ENCODE measurements at places on chromosomes 16 and 17.

DNA sequence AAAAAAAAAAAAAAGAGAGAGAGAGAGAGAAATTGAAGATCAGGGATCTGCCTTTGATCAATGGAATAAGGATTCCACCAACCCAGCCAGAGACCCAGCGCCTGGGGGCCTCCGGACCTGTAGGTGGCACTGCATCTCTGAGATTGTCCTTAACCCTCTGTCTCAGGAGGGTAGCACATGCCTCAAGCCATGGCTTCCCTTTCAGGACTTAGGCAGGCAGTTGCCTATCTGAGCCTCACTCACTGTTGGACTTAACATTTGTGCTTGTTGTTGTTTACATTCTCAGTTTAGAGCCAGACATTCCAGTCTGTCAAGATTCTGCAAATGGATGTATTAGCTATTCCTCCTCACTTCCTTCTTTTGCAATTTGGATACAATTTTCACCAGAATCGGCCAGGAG is 5.1 kb upstream of the SCNN1B start:
- DNase-seq, result no peak

DNA sequence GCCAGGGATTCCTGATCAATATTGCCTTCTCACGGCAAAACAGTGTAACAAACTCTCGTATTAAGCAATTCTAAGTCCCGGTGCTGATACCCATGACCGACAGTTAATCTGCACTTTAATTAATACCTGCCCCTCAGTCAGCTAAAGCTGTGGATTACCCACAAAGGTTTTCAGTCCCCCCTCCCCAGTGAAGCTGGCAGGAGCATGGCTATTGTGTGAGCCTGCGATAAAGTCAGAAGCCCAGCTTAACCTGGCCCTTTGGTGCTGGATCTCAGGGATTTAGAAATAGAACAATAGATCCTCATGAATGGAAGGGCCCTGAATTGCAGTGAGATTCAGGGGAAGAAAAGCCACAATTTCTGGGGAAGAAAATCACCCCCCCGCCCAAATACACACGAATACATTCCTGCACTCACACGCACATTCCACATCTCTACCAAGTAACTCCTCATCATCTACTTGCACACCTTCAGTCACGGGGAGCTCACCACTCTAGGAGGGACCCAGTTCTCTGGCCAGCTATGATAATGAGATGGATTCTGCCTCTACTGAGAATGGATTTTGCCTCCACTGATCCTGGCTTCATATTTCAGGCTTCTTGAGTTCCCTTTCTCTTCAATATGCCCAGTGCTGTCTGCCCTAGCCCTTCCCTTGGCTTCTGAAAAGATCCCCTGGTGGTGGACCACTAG is 102.6 kb downstream of the WSCD1 start:
- DNase-seq, result no peak

- no peak for DNase-seq
These were observed 3.5 kb upstream of the RNF43 start for GRCh38 chr17:58420827-58421226.

GRCh38 chr16:8564934-8565345 is 25.4 kb downstream of the TMEM114 start:
- DNase-seq, result no peak

DNA sequence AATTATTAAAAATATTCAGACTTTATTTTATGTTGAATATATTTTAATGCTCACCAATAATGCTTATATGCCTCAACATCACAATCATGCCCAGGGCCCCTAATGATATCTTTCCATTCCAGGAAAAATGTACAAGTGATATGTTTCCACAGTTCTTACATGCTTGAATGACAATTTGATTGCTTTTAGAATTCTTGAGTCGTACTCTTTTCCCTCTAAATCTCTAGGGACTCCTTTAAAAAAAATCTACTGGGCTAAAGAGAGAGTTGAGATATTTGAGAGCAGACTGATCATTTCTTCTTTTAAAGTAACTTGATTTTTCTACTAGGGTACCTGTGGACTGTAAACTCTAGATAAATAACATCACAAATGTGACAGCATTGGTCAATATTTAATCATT is 18.2 kb upstream of the HLF start:
- no peak for DNase-seq

DNA sequence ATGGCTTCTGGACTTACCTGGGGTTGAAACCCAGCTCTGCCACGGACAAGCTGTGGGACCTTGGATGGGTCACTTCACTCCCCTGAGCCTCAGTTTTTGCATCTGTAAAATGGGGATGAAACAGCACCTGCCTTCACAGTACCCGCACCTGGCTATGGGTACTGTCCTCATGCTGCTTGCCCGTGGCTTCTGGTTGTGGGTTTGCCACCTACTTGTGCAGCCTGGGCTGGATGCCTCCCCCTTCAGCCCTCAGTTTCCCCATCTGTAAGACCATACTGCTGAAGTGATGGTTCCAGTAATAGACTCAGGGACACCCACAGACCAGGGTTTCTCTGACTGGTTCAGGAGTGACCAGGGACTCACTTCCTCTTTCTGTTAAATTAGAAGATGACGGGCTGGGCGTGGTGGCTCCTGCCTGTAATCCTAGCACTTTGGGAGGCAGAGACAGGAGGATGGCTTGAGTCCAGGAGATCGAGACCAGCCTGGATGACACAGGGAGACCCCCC is 9.4 kb downstream of the GLIS2 start:
- DNase-seq, result no peak

- no peak for DNase-seq
These were observed 142.5 kb upstream of the ELAC2 start for GRCh38 chr17:13160296-13160695.

- no peak for DNase-seq
These were observed 6.7 kb downstream of the ZNF423 start for GRCh38 chr16:49849037-49849753.

- DNase-seq, result no peak
These were observed 116.9 kb downstream of the USP22 start for GRCh38 chr17:20925954-20926353.

GRCh38 chr17:39981766-39982375 is 1.3 kb downstream of the PSMD3 start:
- no peak for DNase-seq

- no peak for DNase-seq
These were observed 155.7 kb downstream of the SOCS1 start for GRCh38 chr16:11100239-11100750.

GRCh38 chr17:44992242-44992939 is 24.3 kb upstream of the C1QL1 start:
- no peak for DNase-seq

GRCh38 chr16:29126057-29126494 is 141.2 kb downstream of the LAT start:
- DNase-seq, result no peak

DNA sequence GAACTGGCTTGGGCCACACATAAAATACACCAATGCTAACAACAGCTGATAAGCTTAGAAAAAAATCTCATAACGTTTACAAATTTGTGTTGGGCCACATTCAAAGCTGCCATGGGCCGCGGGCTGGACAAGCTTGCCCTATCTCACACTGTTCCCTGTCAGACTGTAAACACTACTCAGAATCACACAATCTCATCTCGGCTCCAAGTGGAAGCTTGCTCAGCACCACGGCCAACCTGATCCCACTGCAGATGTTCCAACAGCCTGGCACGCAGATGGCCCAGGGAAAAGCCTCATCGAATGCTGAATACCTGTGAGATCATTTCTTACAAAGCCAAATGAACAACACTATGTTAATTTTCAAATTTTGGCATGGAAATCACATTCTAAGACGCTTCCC is 125.8 kb downstream of the ANKRD11 start:
- no peak for DNase-seq

- no peak for DNase-seq
These were observed 31.2 kb downstream of the NXN start for GRCh38 chr17:948284-948852.

- DNase-seq, result no peak
These were observed 12.7 kb upstream of the IGFBP4 start for GRCh38 chr17:40430272-40431230.

DNA sequence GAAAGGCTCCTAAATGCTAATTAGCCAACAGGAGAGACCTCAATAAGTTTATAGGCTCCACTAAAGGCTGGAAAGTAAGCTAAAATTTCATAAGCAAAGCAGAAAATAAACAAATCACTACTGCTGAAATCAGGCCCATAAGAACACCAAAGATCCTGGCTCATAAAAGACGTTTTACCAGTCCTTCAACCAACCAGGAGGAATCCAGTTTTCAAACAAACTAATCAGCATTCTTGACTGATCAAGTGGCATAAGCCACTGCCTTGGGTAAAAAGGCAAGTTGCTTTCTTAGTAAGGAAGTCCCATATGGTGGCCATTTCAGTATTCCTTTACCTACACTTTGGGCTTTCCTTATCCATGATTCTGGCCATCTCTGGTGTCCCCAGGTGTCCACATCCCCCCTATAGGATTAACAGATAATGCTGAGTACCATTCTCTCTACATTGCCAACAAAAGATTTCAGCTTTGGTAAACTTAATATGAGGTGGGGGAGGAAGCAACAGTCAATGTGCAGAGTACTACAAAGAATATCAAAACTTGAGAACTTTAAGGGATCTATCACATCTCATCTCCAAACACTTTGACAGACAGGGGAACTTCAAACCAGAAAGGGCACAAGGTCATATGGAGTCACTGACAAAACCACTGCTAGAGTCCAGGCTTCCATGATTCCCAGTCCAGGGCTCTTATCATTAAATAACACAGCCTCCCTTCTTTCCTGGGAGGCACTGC is 1.3 kb downstream of the TOM1L2 start:
- DNase-seq, result no peak

- no peak for DNase-seq
These were observed 31.5 kb upstream of the NOL11 start for GRCh38 chr17:67686241-67686640.

DNA sequence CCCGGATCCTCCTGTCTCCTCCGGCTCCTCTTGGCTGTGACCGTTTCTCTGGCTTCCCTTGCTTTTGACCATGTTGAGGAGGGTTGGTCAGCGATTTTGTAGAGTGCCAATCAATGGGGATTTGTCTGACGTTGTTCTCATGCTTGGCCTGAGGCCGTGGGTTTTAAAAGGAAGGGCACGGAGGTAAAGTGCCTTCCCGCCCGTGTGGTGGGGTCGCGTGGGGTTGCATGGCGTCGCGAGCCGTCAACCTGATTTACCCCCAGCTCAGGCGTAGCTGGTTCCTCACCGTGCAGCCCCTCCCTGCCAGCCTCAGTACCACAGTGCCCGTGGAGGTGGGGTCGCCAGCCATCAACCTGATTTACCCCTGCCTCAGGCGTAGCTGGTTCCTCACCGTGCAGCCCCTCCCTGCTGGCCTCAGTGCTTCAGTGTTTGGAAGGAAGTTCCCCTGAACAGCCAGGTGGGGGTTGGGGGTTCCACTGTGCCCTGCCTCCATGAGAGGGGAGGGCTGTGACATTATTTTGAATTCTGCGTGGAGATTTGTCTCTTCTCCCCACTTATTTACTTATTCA is 5.0 kb downstream of the TPSAB1 start:
- no peak for DNase-seq

- DNase-seq, result no peak
These were observed 41.1 kb downstream of the BAHCC1 start for GRCh38 chr17:81436294-81436849.

- no peak for DNase-seq
These were observed 3.5 kb upstream of the WFDC1 start for GRCh38 chr16:84291226-84291625.

DNA sequence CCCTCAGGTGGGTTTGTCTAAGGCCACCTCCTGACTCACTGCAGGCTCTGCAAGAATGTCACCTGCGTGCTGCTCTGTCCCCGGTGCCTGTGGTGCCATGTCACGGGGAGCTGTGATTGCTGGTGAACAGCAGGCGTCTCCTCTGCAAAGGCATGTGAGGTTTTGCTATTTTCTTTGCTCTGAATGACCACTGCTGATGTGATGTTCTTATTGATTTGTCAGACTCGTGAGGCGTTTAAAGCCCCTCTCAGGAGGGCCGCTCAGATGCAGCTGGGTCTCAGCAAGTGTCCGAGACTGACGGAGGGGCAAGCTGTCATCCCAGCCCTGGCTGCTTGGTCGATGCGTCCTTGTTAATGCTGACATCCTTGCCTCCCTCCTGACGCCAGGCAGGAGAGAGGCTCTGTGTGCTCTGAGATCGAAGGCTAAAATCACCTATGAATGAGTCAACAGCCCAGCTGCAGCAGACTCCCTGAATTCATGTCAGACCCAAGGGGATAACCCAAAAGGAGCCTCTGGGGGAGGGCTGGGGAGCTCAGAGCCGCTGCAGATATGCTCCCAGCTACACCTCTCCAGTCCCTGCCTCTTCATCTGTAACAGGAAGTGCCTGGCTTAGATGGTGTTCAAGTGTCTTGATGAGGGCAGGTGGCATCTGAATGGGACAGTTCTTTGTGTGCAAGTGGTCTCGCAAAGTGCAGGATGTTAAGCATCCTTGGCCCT is 11.8 kb upstream of the PEMT start:
- no peak for DNase-seq

- no peak for DNase-seq
These were observed 751 bp upstream of the FOXC2 start for GRCh38 chr16:86565644-86566511.

GRCh38 chr16:19110537-19111360 is 3.0 kb upstream of the ITPRIPL2 start:
- DNase-seq, result no peak

- DNase-seq, result no peak
These were observed 290.4 kb upstream of the MON1B start for GRCh38 chr16:76900285-76901263.

DNA sequence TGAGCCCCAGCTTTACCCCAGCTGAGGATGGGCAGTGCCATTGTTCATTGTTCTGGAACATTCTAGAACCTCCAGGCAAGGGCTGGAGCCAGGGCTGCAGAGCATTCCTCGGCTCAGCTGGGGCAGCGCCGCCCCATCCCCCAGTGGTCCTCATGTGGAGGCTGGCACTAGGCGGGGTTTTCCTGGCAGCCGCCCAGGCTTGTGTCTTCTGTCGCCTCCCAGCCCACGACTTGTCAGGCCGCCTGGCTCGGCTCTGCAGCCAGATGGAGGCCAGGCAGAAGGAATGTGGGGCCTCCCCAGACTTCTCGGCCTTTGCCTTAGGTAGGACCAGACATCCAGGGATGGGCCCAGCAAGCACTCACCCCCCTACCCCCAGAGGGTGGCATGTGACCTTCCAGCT is at the start of gene TMEM95:
Gene TMEM95 (plus strand): TSS at position 104 of the 400 bp plus-strand sequence. CDS start 49 bp downstream, at position 153.
- no peak for DNase-seq

DNA sequence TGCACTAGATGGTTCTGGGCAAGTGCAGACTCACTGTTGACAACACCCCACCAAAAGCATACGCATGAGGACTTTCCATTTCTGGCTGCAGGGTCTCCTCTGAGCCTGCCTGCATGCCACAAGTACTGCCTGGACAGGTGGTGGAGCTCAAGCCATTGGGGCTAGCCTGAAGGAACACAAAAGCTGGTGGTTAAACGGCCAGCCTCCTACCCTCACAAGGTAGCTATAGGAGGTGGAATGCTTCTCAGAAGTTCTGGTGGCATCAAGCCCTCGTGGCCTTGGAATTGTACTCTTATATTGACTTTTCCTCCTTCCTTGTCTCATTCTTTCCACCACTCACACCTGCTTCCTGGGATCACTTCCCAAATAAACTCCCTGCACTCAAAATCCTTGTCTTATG is 56.6 kb upstream of the BCAR1 start:
- DNase-seq, result no peak

Data from amniotic stem cell (primary cell).